Putamen (tissue), 1 donor: ENCODE measurements at places on chromosomes 13 and 19.

DNA sequence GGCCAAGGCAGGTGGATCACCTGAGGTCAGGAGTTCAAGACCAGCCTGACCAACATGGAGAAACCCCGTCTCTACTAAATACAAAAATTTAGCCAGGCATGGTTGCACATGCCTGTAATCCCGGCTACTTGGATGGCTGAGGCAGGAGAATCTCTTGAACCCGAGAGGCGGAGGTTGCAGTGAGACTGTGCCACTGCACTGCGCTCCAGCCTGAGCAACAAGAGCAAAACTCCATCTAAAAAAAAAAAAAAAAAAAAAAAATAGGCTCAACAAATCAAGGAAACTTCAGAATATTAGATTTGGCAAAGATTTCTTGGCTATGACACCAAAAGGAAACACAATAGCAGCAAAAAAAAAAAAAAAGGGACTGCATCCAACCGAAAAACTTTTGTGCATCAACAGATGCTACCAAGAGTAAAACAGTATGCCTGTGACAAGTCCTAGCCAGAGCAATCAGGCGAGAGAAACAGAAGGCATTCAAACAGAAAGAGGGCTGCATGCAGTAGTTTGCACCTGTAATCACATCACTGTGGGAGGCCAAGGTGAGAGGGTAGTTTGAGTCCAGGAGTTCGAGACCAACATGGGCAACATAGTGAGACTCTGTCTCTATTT lies 23.8 kb downstream of the ZNF160 start:
- DNase-seq = no peak

DNA sequence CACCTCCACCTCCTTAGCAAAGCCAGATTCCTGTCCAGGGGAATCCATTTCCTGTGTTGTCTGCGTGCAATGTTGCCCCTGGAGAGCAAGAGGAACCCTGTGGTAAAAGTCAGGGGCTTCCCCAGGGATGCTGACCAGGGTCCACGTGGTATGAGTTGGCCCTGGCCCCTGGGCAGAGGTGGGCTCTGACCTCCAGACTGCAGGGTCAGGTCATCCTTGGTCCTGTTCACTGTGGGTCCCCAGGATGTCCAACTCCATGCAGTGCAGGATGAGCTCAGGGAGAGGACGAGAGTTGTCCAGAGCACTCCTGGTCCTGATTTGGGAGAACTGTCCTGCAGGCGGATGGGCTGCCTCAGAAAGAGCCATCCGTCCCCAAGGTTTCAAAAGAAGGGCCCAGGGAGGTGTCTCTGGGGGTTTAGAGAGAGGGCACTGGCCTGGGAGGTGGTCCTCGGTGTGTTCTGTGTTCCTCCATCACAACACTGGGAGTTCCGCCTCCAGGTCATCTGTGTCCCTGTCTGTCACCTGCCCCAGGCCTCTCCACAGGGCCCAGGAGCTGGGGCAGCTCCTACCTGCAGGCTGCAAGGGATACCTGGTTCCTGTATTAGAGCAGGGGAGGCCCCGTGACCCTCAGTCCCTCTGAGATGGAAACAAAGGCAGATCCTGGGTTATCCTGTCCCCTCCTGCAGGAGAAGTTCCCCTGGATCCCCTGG lies 1.2 kb upstream of the CEACAM4 start:
- no peak for DNase-seq

- no peak for DNase-seq
Observed at GRCh38 chr19:12574036-12574435, 22.8 kb upstream of the ZNF564 start.

DNA sequence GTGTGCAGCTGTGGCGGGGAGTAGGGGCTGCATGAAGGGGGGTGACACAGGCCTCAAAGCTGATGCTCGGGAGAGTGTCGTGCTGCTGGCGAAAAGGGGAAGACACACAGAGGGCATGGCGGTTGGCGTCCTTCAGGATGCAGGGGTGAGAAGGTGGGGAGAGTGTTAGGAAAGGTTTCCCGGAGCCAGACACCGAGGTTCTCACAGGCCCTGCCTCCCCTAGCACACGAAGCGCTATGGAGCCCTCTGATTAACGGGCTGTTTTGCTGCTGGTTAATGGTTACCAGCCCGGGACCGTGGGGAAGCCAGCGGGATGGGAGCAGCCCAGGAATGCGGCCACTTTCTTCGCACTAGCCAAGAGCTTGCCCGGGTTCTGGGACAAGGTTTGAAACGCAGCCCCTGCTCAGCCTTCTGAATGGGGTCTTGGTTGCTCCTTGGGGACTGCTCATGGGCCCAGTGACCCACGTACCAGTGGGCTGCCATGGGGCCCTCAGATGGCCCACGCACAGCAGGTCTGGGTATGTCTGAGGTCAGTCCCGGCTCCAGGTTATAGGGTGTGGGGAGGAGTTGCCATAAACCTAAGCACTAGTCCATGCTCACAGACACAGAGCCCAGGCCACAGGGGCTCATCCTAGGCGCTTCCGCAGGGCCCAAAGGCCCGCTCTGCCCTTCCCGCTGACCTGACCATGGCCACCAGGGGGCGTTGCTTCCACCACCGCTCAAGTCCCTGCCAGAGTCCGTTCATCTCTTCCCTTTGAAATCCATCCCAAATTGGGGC lies 31.3 kb upstream of the ISYNA1 start:
- DNase-seq = no peak

- DNase-seq = no peak
Observed at GRCh38 chr19:50975766-50976165, 6.4 kb upstream of the KLK6 start.

GRCh38 chr19:3608079-3608641 lies 1.5 kb upstream of the TBXA2R start:
- no peak for DNase-seq

DNA sequence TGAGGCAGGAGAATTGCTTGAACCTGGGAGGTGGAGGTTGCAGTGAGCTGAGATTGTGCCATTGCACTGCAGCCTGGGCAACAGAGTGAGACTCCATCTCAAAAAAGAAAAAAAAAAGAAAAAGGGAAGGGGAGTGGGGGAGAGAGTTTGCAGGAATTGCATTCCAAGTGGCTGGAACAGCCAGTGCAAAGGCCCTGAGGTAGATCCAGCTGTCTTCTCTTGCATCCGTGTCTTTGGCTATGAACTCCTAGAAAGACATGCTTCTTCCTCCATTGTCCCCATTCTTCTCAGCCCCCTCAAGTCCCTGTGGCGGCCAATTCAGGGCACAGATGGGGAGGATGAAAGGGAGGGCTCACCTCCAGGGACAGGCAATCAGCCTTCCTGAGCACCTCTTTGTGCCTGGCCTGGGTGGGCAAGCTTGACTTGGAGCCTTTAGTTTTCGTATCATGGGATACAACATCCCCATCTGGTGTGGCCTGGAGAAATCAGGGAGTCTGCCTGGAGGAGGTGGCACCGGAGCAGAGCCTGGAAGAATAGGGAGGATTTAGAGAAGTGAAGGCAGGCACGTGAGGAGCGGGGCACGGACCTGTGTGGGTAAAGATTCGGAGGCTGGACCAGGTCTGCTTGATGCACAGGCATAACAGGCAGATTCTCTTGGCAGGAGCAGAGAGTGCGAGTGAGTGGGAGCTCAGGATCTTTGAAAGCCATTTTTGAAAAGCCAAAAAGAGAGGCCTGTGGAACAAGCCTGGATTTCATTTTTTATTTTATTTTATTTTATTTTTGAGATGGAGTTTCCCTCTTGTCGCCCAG lies 5.0 kb downstream of the ANKRD24 start:
- no peak for DNase-seq

- no peak for DNase-seq
Observed at GRCh38 chr13:23506807-23507291, 63.4 kb upstream of the TNFRSF19 start.

DNA sequence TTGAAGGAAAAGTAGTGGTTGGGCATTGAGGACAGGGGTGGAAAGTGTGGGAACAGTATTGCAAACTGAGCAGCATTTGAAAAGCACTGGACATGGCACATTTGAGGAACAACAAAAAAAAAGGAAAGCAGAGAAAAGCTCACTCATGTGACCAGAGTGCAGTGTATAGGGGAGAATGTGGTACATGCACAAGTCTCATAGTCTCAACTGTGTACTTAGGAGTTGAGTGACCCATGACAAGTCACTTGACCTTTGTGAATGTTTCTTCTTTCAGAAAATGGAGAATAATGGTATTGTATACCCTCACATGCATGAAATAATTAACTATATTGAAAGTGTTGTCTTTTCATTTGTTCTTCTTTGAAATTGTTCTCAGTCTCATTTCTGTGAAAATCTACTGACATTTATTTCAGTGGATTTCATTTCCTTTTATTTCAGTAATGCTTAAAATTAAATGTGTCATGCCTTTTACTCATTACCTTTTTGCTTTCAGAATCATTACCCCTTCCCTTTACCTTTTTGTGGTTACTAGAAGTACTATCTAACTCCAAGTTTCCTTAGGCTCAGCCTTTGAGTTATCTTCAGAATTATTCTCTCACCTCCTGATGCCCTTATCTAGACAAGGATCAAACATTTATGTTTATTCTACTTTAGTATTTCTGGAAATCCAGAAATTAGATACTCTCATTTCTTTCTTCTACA lies 79.1 kb upstream of the MLNR start:
- DNase-seq = no peak

DNA sequence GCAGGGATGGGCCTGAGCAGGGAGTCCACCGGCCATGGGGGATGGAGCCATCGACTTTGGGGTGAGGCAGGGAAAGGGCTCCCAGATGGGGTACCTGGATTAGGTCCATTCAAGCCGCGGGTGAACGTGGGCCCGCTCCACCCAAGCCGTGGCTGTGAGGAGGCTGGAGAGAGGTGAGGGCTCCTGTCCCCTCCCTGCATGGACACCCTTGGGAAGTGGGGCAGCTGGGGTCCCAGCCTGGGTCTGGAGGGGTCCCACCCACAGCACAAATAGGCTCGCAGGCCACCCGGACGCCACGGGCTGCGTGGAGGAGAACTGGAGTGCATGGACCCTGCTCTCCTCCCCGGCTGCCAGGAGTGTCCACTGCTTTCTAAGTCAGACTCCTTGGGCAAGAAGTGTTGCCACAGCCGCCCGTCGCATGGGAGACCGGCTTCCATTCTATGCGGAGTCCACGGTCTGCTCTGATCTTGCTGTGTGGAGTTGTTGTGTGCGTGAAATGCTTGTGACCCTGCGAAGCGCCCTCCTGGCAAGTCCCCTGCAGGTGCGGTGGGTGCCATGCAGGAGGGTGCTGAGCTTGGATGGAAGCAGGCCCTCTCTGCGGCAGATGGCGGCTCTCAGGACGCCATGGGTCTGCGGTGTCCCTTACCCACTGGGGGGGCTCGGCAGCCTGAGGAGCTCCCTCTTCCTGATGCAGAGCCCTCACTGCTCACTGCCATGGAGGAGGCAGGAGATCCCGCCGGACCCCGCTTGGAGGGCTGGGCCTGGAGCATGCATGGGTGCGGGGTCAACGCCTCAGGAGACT lies 2.0 kb downstream of the DAZAP1 start:
- DNase-seq = no peak

GRCh38 chr19:40348961-40349507 lies 539 bp downstream of the PLD3 start:
- DNase-seq = no peak

GRCh38 chr19:31023038-31023437 lies 326.2 kb downstream of the TSHZ3 start:
- DNase-seq = no peak

DNA sequence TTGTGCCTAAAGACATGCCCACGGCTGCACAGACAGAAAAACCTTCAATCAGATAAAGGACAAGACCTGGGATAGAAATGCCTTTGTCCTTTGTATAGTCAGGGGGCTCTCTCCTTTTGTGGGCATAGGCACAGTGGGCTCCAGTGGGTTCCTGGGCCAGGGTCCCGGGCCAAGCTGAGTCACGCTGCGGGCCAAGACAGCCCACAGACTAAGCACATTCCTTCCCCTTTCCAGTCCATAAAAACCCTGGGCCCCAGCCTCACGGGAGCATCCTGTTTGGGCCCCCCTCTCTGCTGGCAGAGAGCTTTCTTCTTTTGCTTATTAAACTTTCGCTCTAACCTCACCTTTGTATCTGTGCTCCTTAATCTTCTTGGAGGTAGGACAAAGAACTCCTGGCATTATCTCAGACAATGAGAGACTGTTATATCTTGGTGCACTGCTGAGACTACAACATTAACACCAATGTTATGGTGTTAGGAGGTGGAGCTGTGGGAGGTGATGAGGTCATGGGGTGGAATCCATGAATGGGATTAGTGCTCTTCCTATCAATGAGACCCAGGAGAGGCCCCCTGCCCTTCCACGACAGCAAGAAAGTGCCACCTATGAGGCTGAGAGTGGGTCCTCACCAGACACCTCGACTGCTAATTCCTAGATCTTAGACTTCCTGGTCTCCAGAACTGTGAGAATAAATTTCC lies 20.8 kb upstream of the FBXL3 start:
- no peak for DNase-seq

DNA sequence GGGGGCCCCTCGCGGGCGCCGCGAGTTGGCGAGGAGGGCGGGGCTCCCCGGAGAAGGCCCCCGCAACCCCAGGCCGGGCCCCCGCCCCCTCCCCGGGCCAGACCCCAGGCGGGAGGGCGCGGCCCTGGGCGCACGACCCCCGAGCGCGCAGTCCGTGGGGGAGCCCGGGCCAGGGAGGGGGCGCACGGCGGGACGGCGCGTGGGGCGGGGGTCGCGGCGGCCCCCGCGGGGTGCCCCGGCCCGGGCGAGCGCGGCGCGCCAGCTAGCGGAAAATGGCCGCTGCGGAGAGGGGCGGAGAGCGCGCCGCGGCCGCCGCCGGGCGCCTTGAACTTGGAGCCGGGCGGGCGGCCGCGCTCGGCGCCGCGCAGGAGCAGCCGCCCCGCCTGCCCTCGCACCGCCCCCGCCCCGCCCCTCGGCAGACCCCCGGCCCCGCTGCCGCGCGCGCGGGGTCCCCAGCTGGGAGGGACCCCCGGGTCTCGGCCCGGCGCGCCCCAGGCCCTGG lies 6.4 kb upstream of the NFIC start:
- DNase-seq = no peak

- no peak for DNase-seq
Observed at GRCh38 chr19:16017138-16017490, 59.2 kb upstream of the TPM4 start.

DNA sequence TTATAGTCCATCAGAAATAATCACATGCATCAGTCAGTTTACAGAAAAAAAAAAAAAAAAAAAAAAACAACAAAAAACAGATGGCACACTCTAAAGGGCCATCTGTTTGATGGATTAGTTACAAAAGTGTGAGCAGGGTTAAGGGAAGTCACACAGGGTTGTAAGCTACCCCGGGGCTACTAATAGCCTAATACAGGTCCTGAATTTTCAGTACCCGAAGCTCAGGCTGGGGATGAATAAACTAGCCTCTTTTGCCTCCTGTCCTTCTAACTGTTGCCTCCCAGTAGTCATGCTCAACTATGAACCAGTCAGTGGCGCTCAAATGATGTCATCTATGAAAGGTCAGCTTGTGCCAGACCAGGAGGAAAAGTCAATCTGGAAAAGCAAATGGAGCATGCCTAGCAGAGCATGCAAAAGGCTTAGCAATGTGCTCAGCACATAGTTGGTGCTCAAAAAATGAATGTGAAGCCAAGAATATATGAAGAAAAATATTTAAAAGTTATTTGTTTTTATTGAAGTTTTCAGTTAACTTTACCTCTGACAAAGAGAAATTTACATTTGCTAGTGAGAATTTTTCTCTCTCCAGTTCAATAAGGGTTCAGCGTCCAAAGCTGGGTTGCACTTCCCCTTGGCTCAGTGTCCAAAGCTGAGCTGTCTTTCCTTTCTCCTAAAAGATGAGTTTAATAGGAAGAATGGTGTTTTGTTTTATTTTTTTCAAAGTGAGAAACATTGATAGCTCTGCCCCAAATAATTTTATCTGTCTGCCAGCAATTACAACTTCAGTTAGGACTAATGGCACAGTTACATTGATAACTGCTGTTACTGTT lies 30.8 kb upstream of the LRCH1 start:
- no peak for DNase-seq

GRCh38 chr19:43789029-43789428 lies 8.3 kb upstream of the KCNN4 start:
- no peak for DNase-seq

- no peak for DNase-seq
Observed at GRCh38 chr13:102930566-102930965, 84.7 kb downstream of the ERCC5 start.
